ENCODE measurements at places on chromosomes 1 and 21.

DNA sequence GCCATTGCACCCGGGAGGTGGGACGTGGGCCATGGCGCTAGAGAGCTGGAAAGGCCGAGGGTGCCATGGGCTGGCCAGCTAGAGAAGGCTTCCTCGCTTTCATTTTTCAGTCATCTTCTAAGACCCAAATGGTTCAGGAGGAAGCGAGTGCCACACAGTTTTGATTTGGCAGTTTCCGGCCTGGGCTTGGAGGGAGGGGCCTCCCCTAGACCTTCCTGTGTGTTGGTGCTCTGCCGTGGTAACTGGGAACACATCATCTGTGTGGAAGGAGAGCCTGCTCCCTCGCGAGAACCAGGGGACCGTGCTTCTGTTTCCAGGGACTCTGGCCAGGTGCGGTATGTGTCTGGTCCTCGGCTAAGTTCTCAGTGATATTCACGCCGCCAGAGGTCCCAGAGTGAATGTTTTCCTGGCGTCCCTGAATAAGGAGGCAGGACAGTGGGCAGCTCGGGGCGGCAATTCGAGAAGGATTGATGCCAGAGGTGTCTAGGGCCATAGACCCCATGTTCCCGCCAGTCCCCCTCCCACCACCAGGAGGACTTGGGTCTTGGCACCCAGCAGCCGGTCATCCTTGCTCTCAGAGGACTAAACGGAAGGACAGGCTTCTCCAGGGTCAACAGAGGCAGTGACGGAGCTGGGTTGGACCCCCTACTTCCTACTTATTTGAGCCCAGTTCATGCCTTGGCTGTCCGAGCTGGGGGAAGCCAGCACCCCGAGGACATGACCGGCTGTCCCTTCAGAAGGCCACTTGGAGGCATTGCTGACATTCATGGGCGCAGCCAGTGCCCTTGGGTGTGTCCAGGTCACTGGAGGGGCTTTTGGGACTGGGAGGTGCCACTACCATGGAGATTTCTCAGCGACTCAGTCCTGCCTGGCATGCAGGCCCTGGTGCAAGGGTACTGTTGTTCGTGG is 2.7 kb upstream of the NPHP4 start:
- DNase-seq, result no peak

DNA sequence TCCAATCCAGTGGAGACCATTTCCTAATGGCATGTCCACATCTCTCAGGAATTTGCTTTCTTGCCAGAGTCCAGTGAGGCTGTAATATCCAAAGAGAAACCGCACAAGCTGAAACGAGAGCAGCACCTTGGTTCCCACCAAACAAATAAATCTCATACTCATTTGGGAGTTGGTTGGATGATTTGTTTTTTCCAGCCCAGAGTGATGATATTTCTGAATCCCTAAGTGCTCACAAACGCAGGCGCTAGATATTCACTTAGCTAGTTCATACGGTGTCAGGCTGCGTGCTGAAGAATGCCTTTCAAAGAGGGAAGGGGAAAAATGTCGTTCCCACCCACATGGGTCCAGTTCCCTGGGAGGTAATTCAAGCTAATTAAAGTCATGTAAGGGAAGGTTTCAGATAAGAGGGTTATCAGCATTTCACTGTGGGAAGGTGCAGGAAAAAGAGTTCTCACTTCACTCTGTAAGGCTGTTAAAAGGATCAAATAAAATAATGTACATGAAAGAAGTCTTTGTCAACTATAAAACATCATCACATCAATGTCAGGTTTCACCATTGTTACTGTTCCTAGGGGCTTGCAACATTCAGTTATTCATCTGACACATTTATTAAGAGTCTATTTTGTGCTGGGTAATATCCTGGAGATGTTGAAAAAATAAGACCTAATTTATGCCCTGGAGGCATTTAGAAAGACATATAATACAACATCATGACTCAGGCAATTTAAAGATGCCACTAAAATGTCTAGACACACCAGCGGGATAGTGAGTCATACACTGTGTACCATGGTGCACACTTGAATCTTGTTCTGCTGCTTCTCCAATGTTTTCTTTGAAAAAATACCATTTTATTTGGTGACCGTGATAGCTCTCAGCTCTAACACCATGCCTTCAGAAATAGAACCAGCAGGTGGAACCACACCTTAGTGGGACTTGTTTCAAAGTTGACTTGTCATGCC is 19.3 kb downstream of the DPT start:
- no peak for DNase-seq

DNA sequence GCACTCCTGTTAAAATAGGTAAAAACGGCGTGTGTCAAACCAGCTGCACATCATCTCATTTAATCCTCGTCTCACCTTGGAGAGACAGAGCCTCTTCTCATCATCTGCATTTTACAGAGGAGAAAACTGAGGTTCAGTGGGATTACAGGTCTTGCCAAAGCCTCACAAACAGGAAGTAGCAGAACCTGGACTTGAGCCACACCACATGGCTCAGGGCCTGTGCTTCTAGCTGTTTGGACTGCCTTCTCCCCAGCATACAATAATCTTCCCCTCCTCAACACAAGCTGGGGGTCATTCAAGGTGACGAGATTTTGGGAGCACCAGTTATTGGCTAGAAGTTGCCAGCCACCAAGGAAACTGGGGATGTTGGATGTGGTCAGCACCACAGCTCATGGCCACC is 167.9 kb upstream of the ZC3H12A start:
- DNase-seq, result no peak

DNA sequence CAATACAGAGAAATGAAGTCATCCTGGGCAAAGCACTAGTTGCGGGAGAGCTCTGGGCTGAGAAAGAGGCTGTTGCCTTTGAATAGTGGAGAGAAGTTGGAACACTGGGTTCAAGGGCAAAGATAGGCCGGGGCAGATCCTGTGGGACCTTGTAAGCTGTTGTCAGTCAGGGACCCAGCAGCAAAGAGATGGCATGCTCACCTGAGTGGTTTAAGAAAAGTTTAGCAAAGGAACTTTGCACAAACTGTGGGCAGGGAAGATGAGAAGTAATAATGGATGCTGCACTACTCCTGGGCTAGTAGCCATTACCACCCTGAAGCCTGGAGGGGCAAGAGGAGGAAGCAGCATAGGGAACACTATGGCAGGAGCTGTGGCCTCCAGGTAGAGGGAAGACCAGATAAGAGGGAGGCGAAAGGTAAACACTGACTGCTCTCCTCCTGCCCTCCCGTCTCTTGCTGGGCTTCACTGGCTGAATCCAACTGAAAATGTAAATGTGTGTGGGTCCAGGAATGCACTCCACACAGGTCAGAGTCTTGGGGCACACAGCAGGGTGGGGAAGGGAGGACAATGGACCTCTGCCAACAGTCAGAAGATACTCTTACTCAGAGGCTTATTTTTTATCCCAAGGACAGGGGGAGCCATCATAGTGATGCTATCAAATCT is 129.2 kb downstream of the PLPP3 start:
- no peak for DNase-seq

DNA sequence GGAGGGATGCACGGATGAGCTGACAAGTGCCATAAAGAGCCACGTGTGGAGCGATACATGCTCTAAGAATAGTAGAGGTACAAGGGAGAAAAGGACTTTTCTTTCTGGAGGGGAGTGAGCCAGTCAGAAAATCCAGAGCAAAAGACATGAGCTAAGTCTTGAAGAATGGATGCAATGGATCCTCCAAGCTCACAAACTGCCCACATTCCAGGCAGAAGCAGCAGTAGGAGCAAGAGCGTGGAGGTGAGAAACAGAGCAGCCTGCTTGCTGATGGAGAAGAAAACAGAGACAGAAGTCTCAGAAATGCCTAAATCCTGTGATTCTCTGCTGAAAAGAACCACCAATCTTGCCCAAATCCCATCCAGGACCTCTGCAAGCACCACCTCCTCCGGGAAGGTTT is 78.2 kb upstream of the RALGPS2 start:
- DNase-seq, result no peak

DNA sequence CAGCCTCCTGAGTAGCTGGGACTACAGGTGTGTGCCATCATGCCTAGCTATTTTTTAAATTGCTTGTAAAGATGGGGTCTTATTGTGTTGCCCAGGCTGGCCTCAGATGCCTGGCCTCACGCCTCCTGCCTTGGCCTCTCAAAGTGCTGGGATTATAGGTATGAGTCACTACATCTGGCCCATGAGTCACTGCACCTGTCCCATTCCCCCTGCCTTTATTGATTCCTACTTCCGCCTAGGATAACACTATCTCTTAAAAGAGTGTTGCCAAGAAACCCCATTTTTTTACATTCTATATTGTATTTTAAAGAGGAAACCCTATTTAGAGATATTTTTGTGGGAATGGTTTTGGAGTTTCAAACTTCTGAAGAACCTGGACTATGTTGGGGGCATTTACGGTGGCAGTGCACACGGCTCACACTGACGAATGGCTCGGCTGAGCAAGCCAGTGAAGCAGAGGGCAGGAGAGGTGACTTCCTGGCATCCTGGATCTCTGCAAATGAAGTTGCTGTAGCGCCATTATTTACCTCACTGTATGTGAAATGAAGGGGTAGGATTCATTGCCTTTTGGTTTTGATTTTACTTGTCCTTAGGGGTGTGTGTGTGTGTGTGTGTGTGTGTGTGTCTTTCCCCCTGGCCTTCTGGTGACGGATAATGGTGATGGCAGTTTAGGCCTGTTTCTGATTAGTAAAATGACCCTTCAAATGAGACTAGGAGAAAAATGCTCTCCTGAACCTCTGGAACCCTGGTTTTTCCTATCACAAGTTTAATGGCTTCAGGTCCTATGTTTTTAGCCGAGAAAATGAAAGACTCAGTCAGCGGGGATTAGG is 22.5 kb downstream of the KIF26B start:
- DNase-seq, result no peak

- no peak for DNase-seq
Measured at GRCh38 chr21:37383086-37383485, 16.5 kb downstream of the DYRK1A start.

DNA sequence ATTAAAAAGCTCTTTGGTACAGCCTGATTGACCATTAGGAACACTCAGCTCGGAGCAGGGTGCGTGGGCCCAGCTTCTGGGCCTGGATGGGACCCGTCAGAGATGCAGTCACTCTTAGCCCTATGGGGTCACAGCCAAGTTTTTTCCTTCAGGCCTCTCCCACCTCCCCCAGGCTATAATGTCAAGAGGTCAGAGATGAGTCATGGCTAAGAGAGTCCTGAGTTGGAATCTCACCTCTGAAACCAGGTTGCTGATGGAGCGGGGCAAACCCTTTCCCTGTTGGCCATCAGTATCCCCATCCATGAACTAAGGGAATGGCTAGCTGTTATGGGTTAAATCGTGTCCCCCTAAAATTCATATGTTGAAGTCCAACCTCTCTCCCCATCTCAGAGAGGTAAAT is 195.9 kb upstream of the POU3F1 start:
- DNase-seq, result no peak

GRCh38 chr1:91120936-91121335 is 99.1 kb upstream of the ZNF644 start:
- DNase-seq, result no peak

GRCh38 chr1:43312663-43313515 is 12.1 kb downstream of the TIE1 start:
- no peak for DNase-seq

- DNase-seq, result peak; percentile 37
Measured at GRCh38 chr1:230067419-230067870, 407 bp downstream of the GALNT2 start.

- peak; percentile 21 for DNase-seq
Measured at GRCh38 chr1:153881751-153882150, 41.0 kb downstream of the GATAD2B start.
